ENCODE measurements at places on chromosomes 2 and 18.

DNA sequence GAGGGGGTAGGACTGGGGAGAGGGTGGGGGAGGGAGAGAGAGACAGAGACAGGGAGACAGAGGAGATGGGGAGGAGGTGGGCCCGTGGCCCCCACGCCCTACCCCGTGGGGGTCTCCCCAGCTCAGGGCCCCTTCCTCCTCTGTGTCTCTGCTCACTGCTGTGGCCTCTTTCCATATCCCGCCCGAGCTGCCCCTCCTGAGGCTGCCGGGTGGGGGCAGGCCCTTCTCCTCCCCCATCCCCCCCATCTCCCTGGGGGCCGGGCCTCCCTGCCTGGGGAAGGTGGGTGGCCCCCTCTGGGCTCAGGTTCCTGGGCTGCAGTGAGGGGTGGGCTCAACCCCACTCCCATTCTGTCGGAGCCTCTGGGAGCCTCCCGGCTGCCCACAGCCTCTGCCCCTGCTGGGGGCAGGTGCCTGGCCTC, 332 bp upstream of the PDCD1 start:
- no peak for DNase-seq

- no peak for DNase-seq
Measured at GRCh38 chr18:59325965-59326364, 7.5 kb upstream of the CPLX4 start.

- DNase-seq, result no peak
Measured at GRCh38 chr2:141508806-141509595, 621.8 kb downstream of the LRP1B start.

DNA sequence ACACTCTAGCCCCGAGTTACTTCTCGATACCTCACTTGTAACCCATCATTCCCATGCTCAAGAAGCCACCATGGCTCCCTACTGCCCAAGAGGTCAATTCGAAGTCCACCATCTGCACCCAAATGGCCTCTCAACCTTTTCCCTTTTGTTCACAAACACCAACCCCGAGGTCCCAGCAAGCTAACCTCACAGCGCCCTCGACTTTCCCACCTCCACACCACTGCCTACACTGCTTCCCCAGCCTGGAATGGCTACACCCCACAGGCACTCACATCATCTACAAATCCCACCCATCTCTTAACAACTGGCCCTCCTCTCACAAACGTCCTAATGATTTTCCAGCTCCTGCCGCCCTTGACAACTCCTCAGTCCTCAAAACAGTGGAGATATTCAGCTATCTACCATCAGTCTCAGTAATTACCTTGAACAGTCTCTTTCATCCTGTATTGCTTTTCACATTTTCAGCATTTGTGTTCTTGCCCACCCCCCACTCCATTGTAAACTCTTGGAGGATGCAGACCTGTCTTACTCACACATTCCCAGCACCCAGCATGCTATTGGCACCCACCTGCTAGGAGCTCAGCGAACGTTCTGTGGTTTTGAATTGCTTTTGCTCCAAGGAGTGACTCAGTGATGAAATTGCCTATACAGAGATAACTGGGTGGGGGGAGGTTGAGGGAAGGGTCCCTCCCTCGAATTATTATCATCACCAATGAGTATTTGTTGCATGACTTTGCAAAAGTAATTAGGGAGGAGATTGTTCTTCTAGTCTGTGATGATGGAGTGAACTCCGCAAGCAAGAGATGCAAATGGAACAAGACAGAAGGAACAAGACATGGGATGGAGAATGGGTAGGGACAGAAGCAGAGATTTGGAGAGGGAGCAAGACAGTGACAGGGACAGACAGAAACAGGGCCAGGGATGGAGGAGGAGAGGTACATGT, 106.8 kb downstream of the CYP26B1 start:
- no peak for DNase-seq

- no peak for DNase-seq
Measured at GRCh38 chr2:172900871-172901270, 165.2 kb downstream of the RAPGEF4 start.

GRCh38 chr2:230910546-230911177, 14.4 kb downstream of the GPR55 start:
- DNase-seq, result no peak

DNA sequence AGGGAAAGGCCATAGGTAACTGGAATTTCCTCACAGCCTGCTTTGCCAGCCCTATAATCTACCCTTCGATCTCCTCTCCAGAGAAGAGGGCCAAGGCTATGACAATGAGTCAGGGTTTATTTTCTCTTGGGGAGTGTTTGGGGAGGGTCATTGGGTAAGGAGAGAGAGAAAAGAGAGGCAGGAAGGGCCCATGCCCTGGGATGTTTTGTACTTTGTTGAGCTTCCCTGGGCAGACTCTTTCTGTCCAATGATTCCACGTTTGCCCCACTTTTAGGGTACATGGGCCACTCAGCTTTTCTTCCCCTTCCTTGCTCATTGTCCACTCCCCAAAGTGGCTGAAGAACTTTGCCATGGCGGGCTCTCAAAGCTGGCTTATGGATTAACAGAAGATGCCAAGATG, 224.2 kb downstream of the ALK start:
- no peak for DNase-seq

DNA sequence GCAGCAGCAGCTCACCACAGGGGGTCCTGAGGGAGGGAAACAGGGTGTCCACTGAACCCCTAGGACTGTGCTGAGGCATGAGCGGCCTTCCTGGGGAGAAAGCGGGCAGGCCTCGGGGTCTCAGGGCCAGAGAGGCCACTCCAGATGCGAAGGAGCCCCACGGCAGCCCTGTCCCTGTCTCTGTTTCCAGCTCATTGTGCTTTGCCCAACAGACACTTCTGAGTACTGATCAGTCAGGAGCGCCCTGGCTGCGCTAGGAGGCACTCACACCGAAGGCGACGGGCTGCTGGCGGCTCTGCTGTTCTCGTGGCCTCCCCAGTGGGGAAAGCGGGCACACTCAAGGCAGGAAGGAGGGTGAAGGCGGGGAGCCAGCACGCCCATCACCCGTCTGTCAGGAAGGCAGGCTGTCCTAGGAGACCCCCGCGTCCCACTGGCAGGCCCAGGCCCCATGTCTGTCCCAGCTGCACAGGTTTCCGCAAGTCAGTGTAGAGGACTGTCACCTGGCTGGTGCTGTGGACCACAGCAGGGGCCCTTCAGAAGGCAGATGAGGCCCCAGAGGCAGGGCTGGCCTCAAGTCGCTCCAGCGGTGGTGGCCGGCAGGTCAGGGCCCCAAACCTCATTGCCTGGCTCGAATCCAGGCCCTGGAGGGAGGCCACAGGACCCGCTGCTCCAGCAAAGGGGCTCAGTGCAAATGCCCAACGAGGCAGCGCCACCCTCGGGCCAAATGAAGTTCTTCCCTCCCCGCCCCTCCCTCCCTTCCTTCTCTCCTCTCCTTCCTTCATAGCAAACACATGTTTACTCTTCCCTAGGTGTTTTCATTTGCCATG, 6.8 kb downstream of the ESPNL start:
- DNase-seq, result no peak

DNA sequence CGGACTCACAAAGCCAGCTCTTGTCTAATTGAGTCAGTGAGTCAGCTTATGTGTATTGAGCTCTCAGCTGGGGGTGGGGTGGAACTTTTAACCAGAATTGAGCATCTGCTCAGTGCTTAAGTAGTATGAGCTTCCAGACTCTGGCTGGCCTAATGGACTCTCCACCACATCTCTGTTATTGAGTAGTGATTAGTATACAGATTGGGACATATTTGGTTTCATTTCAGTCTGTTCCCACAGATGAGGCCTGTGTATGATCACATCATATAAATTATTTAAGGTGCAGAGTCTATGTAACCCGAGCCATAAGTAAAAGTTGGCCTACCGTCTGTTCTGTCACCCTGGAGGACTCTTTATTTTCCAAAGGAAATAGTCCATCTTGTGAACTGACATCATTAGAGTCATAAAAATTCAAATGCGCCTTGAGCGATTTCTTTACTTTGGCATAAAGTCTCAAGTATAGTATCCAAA, 152.1 kb downstream of the THSD7B start:
- no peak for DNase-seq

DNA sequence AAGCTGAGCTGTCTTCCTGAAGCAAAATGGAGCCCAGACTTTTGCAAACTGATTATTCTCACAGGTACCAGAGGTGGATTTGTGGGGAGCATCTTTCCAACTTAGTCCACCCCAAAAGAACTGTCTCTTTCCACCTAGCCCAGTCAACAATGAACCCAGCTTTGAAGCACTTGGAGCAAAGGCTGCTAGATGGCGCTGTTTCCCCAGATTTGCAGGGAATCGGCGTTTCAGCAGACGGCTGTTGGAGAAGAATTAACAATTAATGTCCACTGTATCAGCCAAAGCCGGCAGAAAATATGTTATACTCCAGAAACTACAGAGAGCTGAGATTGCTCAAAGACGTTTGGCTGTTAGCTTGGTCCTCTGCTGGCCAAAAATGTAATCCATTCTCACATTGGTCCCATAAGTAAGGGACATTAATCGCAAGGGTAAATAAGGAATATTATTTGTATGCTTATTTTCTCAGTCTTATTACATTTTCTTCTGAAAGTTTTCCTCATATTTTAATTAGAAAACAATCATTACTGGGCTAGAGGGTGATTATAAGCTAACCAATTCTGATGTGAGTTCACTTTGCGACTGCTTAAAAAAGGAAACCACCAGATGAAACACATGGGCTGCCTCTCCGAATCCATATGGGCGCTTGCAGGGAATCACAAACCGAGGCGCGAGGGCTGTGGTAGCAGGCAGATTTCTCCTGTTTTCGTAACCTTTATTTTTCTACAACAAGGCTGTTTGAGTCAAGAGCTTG, 423.8 kb upstream of the MEX3C start:
- peak; percentile 60 for DNase-seq

GRCh38 chr18:65753520-65753919, 2.7 kb downstream of the CDH7 start:
- peak; percentile 62 for DNase-seq

- no peak for DNase-seq
Measured at GRCh38 chr2:26757873-26758789, 6.0 kb upstream of the SLC35F6 start.

DNA sequence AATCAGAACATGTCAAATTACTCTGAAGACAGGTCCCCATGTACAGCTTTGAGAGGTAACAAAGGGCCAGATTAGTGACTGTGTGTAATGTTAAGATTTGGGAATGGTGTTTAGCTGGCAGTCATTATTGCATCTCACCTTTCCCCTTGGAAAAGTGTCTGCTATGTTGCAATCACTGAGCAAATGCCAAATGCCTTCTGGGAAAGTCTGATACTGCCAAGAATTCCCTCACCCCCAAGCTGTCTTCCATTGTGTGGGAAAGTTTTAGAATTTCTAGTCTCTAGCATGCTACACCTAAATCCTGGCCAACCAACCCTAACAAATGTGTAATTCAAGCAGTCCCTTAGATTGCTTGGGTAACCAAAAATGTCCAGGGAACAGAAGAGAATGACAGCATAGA, 13.6 kb upstream of the PELI1 start:
- no peak for DNase-seq
